HEK293T (cell line): ENCODE measurements at places on chromosomes 12 and 14.

GRCh38 chr12:55673638-55674037, 34.1 kb downstream of the ITGA7 start:
- no peak for DNase-seq

DNA sequence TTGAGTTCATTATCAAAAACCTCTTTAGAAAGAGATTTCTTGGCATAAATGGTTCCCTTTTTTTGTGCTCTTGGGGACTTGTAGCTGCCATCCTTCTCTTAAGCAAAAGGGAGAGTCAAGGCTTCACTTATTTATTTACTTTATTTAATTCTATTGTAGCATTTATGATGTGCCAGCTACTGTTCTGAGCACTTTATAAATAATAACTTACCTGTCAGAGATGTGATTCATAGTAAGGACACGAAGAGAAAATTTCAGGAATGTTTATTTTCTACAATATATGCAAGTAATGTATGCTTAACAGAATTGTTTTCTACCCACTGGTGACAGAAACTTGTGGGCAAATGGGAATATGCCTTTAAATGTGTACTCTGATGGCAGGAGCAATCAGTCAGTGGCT, 33.3 kb downstream of the TMEM117 start:
- DNase-seq: no peak

GRCh38 chr14:35814371-35815005, 5.4 kb upstream of the RALGAPA1 start:
- DNase-seq: peak; percentile 36

DNA sequence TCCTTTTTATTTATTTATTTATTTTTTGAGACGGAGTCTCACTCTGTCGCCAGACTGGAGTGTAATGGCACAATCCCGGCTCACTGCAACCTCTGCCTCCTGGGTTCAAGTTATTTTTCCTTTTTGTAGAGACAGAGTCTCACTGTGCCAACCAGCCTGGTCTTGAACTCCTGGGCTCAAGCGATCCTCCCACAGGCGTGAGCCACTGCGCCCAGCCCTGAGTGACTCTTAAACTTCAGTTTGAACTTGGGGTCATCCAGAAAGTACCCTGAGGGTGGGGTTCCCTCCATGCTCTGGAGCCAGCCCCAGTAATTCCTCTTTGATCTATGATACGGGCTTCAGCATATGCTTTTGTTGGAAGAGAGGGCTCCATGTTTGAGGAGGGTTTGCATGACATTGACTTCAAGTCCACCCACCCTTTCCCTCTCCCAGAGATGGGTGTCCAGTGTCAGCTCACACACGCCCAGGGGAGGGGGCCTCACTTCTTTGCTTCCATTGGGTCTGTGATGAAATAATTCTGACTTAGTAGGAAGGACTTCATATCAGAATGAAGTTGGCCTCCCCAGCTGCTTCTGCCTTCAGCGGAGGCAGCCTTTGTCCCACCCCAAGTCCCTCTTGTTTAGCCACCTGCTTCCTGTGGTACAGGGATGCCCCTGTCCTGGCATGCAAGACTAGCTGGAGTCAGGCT, 11.9 kb downstream of the SDS start:
- no peak for DNase-seq

DNA sequence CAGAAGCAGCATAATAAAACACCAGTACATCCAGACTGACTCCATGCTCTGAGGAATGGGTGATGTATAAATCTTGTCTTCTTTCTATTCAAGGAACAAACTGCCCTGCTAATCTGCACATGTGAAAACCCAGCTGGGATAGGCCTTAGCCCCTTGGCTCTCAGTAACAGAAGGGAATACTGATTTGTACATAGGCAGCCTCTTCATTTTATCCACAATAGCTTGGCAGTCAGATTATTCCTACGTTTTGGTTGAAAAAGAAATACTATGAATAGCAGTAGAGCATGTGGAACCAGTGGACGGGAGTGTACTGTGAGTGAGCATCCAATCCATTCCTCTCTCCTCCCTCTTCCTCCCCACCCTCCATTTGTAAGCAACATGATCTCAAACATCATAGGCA, 113.5 kb upstream of the ARHGAP5 start:
- no peak for DNase-seq

DNA sequence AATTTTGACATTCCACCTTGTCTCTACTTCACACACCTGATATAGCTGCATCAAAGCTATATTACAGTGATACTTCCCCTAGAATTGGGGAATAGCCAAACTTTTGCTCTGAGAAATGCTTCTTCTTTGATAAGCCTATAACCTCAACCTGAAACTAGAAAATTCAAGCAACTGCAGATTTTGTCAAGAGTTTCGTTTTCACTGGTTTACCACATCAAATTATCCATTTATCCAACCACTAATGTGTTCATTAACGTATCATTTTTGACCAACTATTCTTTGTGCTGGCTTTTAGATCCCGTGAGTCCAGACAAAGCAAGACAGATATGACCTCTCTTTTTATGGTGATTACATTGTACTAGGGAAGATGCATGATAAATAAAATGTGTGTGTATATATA, 13.5 kb upstream of the TAS2R46 start:
- no peak for DNase-seq

DNA sequence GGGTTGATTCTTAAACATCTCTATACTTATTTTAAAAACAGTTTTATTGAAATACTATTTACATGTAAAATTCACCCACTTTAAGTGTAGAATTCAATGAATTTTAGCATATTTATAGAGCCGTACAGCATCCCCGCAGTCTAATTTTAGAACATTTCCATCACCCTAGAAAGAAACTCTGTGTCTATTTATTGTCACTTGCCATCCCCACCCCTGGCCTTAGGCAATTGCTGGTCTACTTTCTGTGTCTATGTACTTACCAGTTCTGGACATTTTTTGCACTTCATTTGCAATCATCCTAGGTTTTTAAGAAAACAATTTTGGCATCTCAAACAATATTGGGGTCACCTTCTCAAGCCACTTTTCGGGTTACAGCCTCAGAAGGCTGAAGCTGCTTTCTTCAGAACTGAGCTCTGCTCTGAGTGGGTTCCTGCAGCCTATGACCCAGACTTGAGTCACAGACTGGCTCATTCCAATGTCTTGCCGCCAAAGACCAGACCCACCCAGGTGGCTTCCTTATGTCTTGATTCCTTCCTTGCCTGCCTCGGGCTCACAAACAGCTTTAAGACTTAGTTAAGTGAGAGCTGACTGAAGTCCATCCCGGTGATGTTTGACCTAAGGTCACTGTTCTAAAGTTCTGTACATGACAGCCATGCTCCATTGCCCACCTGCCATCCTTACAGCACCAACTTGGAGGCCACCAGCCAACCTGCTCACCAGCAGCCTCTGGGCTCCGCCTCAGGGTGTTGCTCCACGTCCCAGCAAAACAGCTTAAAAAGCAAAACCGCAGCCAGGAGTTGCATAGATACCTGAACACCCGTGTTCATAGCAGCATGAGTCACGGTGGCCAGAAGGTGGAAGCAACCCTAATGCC, 131.5 kb downstream of the CHST11 start:
- no peak for DNase-seq

DNA sequence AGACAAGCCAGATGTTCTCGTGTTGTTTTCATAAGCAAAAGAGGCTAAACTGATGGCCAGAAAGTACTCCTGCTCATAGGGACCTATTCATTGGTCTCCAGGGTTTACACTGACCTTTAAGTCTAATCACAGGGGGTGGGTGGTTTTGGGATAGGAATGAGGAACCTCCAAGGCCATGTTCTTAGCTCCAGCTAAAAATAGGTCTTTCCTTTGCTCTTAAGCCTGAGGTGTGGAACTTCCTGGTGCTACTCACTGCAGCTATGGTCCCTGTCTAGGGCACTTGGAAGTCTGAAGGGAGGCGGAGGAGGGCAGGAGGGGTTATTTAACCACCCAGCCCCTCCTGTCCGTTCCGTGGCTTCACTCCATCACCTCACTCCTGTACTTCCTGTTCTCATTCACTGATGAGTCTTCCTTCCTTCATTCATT, 18.6 kb downstream of the GPRC5A start:
- no peak for DNase-seq

DNA sequence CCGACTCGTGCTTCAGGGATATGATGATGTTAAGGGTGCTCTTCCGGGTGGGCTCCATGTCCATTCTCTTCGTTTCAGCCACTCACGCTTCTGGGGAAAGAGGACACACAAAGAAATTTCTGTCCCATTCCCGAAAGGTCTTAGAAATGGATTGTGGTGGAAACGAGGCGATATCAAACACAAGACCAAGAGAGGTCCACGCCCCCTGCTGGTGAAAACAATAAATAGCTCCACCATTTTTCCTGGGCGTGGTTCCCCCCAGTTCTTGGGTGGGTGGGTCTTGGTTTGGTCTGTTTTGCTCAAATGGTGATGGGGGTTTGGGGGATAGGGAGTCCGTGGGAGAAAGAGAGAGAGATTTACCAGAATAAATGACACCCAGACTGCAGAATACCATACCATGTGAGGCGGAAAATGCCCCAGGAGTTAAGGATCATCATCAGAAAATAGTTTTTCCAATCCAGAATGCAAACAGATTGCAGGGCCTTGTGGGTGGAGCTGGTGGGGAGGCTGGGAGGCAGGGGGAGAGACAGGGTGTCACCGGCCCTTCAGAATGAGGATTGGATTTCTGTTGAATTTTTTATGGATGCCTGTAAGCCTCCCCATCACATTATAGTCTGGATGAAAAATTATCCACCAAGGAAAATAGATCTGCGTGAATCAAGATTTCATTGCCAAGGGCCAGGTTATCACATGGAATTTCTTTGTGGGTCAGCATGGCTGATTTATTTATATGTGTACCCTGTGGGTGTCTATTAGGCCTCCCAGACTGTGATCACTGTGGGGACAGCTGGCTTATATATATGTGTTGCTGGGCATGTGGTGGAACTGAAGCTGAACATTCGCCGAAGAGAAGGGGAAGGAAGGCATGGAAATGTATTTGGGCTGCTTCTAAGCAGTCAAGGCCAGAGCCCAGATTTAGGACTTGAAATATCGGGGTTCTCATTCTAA, 55.8 kb downstream of the SRRM4 start:
- peak; percentile 61 for DNase-seq
